RPMI7951 (cell line): ENCODE measurements at places on chromosomes 13 and 19.

GRCh38 chr19:1844513-1845124 lies 3.7 kb downstream of the REXO1 start:
- DNase-seq: no peak

GRCh38 chr13:25192489-25192888 lies 20.4 kb upstream of the AMER2 start:
- DNase-seq: no peak

DNA sequence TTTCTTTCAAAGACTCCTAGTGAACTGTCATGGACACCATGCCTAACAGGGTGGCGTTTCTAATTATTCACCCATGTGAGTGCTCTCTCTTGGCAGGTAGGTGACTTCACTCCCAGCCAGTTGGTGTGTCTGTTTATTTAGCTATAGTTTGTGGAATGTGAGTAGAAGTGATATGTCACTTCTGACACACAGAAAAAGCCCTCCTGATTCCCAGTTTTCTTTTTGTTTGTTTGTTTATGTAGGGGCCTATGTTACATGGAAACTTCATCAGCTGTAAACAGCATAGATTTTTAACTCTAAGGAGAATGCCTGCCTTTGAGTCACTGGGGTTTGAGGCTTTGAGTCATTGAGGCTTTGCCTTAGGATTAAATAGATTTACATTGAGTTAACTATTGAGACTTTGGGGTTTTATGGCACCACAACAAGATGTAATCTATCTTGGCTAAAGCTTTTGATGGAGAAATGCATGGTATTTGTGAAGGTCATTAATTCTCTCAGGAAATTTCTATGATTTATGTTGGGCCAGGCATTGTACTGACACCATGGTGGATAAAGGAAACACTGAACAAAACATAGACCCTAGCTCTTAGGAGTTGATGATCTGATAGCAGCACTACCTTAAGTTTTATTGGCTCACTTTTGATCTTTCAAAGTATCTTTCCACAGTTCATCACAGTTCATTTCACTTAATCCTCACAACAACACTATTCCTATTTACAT lies 45.3 kb downstream of the UFM1 start:
- peak; percentile 18 for DNase-seq

- no peak for DNase-seq
Observed at GRCh38 chr13:99122171-99122570, 78.5 kb upstream of the UBAC2 start.

DNA sequence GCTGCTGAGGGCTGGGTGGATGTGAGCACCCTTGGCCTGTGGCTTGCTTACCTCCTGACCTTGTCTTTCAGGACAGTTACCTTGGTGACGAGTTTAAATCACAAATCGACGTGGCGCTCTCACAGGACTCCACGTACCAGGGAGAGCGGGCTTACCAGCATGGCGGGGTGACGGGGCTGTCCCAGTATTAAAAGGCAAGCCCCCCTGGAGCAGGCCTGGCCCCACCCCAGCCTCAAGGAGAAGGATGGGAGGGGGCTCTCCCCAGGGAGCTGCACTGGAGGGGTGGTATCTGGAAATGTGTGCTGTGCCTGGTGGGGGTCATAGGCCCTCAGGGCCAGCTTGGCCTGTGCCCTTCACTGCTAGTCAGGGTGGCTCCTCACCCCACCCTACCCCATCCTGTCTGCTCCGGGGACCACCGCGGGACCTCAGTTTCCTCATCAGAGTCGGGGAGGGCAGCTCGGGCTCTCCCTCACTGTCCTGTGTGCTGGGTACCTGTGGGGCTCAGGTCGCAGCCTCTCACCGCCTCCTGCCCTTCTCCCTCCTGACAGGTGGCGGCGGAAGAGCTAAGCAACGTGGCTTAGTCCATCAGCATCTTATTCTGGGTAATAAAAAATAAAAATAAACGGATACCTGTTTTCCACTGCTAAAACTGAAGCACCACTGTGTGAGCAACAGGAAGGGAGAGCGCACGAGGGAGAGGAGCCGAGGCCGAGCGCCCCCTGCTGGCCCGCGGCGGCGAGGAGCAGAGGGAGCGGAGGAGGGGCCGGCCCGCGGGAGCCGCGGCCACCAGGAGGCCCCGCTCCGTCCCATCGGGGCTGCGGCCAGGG lies 29.8 kb downstream of the CERS1 start:
- no peak for DNase-seq

DNA sequence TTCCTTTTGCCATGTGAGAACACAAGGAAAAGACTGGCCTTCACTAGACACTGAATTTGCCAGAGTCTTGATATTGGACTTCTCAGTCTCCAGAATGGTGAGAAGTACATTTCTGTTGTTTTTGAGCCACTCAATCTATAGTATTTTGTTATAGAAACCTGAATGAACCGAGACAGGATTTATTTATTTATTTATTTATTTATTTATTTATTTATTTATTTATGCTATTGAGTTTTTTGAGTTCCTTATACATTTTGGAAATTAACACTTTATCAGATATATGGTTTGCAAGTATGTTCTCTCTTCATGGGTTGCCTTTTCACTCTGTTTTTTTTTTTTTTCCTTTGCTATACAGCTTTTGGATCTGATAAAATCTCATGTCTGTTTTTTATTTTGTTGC lies 319.0 kb upstream of the PCDH20 start:
- DNase-seq: no peak

DNA sequence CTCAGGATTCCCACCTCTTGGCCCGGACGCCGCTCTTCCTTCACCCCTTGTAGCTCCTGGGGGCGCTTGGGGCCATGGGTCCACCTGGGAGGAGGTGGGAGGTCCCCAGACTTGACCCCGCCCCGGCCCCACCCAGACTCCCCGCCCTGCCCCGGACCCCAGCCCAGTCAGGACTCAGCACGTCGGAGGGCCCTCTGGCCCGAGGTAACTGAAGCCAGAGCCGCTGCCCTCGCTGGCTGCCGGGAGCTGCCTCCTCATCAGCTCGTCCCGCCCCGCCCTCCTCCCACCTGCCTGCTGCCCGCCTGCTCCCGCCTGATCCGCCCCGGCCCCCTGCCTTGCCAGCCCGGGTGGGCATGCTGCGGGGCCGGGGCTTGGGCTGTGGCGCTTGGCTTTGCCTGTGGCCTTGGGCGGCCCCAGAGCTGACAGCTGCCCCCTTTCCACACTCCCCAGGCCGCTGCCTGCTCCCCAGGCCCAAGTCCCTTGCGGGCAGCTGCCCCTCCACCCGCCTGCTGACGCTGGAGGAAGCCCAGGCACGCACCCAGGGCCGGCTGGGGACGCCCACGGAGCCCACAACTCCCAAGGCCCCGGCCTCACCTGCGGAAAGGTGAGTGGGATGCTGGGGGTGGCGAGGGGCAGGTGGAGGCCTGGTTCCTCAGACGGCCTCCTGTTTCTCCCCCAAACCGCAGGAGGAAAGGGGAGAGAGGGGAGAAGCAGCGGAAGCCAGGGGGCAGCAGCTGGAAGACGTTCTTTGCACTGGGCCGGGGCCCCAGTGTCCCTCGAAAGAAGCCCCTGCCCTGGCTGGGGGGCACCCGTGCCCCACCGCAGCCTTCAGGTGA lies 9.4 kb downstream of the ARHGAP33 start:
- DNase-seq: no peak

- DNase-seq: no peak
Observed at GRCh38 chr19:3658004-3658869, 31.6 kb upstream of the CACTIN start.
